ENCODE measurements at places on chromosomes 16 and 17.

DNA sequence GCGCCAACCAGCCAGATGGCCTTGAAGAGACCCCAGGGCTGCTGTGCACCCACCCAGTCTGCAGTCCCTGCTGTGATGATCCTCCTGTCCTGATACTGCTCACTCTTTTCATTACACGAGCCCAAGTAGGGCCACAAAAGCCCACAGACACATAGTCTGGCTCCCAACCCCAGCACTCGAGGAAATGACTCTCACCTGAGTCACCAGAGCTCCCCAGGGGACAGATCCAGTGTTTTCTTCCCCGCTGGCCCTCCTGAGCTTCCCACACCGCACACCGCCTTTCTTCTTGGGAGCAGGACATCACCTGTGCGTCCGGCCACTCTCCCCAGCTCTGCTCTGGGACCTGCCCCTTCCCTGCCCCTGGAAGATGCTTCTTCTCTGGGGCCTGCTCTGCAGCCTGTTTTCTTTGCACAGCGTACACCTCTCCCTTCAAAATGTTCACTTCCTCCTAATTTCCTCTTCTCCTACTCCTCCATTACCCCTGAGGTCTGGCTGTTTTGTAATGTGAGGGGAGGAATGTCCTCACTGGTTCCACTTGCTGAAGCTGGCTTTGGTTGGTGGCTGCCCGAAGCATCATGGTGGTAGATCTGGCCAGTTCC lies 2.0 kb upstream of the SCN4A start:
- no peak for DNase-seq

GRCh38 chr17:21152731-21153130 lies 26.0 kb downstream of the DHRS7B start:
- no peak for DNase-seq

GRCh38 chr16:12344577-12345343 lies 368.2 kb downstream of the SNX29 start:
- no peak for DNase-seq

GRCh38 chr16:56362057-56362655 lies 63.2 kb downstream of the AMFR start:
- no peak for DNase-seq

GRCh38 chr17:10899281-10899680 lies 61.4 kb upstream of the PIRT start:
- no peak for DNase-seq

Measured in C1 segment of cervical spinal cord (tissue), 14 donors.